Stimulated activated CD8-positive, alpha-beta memory T cell treated with anti-CD3 and anti-CD28 coated beads, Interleukin-15, amount 100 ng/mL, for 48 hours (primary cell): ENCODE measurements at places on chromosomes 12 and 14.

DNA sequence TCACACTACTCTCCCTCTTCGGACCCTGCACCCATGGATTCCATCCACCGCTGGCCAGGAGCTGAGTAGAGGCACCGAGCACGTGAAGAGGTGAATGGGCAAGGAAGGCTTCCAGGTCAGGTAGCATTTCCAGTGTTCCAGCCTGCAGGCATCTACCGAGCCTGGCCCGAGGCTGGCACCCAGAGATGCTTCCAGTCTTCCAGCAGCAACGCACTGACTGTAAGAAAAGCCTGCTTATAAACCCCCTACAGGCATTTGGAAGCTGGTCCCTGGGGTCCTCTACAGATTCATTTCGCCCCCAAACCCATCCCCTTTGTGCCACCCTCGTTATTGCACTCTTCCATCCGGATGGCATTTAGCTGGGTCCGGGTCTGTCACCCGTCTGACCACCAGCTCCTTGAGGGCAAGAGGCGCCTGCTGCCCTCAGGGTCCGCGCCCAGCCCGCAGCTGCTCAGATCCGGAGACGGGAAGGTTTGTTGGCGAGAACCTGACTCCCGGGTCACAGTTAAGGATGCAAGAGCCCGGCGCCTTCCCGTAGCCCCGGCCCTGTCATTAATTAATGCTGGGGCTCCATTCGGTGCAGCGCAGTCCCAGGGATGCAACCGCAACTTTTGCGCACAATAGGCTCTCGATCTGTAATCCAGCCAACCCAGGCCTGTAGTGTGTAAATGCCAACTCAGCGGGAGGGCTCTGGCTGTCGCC lies 614 bp upstream of the MARK3 start:
- DNase-seq = no peak

DNA sequence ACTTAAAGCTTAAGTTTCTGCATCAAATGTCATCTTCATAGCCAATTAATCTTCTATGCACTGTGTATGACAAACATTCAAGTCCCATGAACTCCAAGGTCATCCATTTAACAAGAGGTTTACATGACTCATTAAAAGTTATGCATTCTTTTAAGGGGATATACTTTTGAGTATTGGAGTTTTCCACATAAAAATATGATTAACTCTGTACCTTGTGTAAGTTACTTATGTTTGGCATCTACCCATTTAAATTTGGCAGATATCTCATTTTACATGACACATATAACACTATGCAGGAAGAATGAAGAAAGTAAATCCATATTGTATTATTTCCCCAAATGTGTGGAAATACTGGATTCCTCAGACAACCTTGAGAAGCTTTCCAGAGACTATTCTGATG lies 240.2 kb downstream of the PAX9 start:
- DNase-seq = no peak

- DNase-seq = no peak
Observed at GRCh38 chr12:50326590-50327284, 43.4 kb upstream of the LIMA1 start.

DNA sequence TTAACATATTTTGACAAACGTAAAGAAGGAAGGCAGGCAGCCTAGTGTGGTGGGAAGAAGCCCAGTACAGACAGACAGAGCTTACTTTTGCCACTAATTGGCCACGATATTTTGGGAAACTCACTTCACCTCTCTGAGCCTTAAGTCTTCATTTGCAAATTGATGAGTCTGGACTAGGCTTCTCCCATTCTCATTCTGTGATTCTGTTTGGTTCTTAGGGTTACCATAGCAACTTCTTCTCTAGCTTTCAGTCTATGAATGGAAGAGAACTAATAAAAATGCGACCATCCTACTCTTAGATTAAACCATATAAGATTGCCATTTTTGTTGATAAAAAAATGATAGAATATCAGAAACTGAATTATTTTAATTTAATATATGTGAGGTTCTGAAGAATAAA lies 210.5 kb downstream of the SNAPC1 start:
- no peak for DNase-seq

DNA sequence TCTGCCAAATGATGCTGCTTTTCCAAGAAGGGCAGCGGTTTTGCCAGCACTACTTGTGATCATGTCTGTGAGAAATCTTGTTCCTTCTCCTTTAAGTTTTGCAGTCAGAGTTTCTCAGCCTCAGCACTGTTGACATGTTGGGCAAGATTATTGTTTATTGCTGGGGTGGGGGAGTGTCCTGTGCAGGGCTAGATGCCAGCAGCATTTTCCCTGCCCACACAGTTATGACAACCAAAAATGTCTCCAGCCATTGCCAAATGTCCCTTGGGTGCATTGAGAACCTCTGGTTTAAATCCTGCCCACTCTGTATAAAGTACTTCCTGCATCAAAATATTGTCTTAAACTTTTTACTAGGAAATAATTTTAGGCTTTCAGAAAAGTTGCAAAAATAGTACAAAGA lies 20.0 kb downstream of the TMEM132C start:
- no peak for DNase-seq
